Esophagus muscularis mucosa (tissue), 4 donors: ENCODE measurements at places on chromosomes 5 and 9. TPM values are rescaled to one million over a fixed set of nuclear protein-coding genes. Genes with fewer than 3 reads are reported as not detected.

GRCh38 chr5:143472576-143472975, 69.1 kb upstream of the NR3C1 start:
- DNase-seq = no peak

- no peak for DNase-seq
Measured at GRCh38 chr9:126703002-126703865, 89.5 kb downstream of the LMX1B start.

- no peak for DNase-seq
Measured at GRCh38 chr5:113935453-113935852, 422.0 kb downstream of the YTHDC2 start.

Gene SPATA31D4
- not detected for total RNA-seq

DNA sequence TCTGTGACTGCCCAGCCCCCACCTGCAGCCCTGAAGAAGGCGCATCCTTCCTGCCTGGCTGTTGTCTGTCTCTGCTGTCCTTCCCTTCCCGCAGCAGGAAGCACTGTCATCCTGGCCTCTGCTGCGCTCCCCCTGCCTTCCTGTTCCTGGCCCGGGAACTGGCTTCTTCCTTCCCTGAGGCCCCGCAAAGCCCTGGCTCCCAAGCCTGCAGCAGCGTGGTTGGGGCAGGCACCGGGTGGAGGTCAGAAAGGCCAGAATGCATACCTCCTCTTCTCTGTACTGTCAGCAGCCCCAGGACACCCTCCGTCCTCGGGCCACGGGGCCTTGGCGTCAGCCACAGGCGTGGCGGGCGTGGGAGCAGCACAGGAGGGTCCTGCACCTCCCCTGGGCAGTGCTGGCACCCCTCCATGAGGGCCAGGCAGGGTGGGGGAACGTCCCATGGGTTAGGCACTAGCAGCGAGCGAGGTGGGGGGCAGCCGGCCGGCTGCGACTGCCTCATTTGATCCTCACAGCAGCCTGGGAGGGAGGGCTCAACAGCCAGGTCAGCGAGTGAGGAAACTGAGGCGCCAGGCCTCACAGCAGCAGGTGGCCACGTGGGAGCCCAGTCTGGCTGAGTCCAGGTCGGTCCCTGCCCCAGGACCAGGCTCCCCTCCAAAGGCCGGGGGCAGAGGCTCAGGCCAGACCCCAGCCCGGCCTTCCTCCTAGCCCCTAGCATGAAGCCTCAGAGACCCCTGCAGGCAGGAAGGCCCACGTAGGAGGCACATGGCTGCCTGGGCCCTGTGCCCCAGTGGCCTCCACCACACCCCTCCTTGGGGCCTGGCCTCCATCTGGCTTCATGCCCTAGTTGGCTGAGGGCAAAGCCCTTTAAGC, 9.4 kb downstream of the FLT4 start:
- DNase-seq = no peak

Gene RLN2
- total RNA-seq = not detected
